ENCODE measurements at places on chromosomes 6 and 20.

- DNase-seq = no peak
Observed at GRCh38 chr6:16059496-16059895, 69.4 kb upstream of the MYLIP start.

DNA sequence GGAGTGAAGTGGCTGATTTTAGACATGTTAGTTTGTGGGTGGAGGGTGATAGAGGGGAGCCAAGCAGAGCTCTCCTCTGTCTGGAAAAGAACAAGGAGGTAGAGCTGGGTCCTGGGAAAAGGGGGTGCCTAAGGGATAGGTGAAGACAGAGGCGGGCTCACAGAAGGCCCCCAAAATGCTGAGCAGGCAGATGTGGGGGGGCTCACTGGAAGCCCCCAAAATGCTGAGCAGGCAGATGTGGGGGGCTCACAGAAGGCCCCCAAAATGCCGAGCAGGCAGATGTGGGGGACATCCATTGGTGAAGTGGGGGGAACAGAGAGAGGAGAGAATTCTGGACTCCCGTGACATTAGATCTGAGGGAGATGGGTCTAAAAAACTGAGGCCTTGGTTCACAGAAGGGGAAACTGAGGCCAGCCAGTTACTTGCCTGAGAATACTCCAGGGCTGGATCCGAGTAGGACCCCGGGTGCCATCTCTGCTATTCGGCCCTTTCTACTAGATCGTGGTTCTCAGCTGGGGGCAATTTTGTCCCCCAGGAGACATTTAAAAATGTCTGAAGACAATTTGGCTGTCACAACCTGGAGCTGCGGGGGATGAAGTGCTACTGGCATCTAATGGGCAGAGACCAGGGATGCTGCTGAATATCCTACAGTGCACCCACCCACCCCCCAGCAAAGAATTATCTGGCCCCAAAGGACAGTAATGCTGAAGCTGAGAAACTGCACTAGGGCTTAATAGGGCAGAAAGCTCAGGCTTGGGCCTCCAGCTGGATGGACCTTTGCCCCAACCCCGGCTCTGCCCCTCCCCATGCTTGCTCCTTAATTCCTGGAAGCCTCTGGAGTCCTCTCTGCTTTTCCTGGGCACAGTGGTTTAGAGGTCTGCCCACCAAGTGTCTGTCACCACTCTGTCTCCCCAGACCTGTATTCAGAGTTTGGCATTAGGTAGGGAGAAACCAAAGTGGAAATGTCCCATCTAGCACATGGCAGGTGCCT, 2.1 kb downstream of the LPIN3 start:
- no peak for DNase-seq

DNA sequence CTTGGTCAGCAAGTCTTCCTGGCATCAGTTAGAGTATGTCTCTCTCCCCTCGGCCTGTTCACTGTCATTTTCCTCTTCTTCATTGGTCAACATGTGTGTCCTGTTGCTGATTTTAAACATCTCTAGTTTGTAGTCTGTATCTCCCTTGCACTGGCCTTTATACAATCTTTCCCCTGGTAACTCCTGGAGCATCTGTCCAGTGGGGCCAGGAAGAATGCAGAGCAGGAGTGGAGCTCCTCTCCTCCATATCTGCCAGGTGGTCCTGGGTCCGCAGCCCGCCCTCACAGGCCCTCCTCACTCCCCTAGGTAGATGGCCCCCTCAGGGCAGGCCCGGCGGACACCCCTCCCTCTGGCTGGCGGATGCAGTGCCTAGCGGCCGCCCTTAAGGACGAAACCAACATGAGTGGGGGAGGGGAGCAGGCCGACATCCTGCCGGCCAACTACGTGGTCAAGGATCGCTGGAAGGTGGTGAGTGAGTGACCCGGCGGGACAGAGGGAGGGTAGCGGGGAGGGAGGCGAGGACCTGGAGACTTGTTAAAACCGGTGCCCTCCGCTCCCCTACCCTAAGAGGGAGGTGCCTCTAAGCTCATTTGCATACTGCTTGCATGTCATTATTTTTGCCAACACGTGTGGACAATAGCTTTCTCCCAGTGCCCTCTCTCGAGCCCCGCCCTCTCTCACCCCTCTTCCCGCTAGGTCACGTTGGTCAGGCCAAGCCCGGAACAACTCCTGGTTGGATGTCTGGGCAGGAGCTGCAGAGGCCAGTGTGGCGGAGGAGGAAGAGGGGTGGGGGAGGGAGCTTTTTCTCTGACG, 3.2 kb downstream of the TTBK1 start:
- DNase-seq = no peak

GRCh38 chr20:22425344-22426295, 158.8 kb downstream of the FOXA2 start:
- peak; percentile 31 for DNase-seq

DNA sequence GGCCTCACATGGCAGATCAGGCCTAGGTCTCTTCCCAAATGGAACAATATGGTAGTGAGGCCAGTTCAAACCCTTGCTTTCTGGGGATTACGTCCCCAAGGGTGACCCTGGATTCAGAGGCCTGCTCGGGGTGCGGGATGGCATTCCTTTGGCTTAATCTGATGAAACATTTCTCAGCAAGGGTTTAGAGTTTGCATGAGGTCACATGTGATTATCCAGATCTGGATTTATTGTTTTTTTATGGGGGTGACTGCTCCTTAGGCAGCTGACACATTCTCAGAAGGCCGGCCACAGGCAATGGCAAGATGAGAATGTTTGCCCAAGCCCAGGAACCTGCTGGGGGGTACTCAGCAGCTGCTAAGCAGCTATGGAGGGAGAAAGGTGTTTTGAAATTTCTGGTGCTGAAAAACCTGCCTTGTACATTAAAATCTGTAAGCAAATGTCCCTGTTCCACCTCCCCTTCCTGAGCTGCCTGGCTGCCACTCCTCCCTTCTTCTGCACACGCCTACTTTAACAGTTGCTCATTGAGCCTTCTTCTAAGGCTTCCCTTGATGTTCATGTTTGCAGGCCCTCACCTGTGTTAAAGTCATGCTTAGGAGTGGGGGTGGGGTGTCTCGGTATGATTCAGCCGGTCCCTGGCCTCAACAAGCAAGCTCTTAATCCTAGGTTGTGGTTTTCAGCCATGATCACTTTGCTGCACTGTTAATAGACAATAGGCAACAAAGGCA, 37.9 kb upstream of the FUCA2 start:
- no peak for DNase-seq

DNA sequence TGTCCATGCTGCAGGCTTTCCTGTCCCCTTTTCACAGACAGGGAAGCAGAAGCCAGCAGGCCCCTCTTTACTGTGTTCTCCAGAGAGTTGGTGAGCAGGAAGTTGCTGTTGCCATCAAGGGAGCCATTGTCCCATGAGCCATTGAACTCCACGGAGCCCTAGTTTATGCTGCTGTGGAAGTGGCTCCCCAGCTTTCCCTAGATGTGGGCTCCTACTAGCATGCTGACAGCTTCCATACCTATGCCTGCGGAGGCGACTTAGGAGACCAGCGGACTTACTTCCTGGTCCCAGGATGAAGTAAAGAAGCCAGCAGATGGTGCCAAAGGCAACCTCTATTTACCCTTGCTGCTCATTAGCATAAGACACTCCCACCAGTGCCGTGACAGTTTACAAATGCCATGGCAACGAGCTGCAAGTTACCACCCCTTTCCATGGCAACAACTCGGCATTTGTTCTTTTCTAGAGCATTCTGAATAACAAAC, 30.8 kb upstream of the FKBP1A start:
- peak; percentile 25 for DNase-seq

- DNase-seq = no peak
Observed at GRCh38 chr6:125102891-125103290, 50.7 kb upstream of the TPD52L1 start.

DNA sequence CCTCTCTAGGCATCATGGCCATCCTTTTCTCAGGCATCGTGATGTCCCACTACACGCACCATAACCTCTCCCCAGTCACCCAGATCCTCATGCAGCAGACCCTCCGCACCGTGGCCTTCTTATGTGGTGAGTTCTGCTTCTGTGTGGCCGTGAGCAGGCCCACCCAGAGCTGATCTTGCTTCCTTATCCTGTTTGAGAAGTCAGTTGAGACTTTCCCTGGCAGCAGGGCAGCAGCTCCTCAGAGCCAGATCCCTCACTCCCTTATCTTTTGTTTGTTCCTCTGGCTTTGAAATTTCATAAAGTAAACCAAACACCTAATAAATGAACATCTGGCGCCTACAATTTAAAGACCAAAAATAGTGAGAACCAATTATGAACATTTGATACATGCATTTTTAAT, 40.6 kb downstream of the SPATA2 start:
- DNase-seq = no peak

DNA sequence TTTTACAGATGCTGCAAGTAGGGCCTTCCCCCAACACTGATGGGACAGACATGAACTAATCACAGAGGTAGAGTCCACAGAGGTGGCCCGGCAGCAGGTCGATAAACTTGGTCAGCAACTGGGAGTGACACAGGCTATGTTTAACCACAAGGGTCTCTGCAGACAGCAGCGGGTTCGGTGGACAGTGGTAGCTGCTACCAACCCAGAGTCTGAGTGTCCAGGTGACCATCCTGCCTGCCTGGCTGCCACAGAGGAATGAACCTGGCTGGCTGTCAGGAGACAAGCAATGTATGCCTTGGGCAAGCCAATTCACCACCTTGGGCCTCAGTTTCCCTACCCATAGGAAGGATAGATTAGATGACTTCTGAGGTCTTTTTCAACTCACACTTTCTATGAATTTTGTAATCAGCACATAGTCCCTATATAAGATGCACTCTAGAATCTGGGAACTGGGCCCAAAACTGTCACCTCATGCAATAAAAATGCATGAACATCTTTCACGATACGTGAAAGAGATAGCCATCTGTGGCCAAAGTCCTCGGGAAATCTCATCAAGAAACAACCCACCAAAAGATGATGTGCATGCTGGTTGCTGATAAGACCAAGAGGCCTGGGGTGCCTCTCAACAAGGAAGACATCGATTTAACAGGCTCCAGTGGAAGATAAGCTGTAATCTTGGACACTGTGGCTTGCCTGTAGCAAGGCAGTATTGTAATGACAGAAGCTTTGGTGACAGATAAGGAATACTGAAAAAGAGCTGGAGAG, 30.5 kb downstream of the MDGA1 start:
- DNase-seq = no peak

- DNase-seq = no peak
Observed at GRCh38 chr6:168450917-168451316, 9.9 kb downstream of the SMOC2 start.

- no peak for DNase-seq
Observed at GRCh38 chr6:32223258-32224235, at the start of gene NOTCH4. Gene NOTCH4 (minus strand): TSS chr6:32224067. CDS start chr6:32223928, 139 bp downstream.

DNA sequence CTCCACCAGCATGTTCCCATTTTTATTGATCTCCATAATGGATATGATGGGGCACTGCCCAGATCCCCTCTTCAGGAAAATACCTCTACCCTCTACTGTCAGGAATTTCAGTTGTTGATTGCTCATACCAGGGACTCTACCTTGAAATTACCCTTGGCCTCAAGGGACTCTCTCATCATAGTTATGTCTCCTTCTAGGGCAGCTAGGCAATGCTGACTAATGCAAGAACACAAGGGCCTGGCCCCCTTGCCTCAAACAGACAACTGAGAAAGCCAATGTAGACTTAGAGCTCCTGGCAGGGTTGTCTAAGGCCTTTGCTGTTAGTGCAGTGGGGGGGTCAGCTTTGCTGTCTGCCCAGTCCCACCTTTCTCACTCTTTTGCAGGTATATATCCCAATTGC, 493.1 kb downstream of the BTBD3 start:
- no peak for DNase-seq

DNA sequence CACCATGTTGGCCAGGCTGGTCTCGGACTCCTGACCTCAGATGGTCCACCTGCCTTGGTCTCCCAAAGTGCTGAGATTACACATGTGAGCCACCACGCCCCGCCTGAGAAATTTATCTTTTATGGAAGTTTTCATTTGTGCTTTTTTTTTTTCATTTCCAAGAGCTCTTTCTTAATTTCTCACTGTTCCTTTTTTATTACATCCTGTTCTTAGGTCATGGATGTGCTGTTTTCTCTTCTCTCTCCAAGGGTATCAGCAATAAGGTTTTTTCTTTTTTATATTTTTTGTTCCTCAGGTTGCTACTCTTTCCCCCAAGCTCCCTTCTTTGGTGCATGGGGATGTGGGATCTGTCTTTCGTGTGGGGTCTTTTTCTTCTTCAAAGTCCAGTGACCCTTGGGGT, 21.2 kb upstream of the LSM14B start:
- no peak for DNase-seq

DNA sequence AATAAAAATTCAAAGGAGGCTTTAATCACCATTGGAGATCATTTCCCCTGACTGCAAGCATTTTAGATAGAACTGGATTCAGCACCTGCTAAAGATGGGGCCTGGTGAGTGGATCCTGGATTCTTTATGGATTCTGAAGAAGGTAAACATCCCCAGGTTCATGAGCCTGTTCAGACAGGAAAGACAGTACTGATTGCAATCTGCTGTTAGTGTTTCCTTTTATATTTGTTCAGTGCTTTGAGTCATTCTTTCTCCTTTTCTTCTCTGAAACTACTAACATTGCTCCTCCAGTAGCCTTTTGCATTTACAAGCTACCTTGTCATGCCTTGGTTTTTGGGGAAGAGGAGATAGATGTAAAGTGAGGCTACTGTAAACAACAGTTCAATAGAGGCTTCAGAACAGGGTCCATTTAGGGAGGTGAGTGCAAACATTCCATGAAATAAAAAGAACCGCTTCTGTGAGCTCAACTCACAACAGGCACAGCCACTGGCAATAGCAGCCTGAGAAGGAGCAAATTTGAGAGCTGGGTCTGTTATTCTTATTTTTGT, 66.4 kb upstream of the PRL start:
- DNase-seq = no peak

DNA sequence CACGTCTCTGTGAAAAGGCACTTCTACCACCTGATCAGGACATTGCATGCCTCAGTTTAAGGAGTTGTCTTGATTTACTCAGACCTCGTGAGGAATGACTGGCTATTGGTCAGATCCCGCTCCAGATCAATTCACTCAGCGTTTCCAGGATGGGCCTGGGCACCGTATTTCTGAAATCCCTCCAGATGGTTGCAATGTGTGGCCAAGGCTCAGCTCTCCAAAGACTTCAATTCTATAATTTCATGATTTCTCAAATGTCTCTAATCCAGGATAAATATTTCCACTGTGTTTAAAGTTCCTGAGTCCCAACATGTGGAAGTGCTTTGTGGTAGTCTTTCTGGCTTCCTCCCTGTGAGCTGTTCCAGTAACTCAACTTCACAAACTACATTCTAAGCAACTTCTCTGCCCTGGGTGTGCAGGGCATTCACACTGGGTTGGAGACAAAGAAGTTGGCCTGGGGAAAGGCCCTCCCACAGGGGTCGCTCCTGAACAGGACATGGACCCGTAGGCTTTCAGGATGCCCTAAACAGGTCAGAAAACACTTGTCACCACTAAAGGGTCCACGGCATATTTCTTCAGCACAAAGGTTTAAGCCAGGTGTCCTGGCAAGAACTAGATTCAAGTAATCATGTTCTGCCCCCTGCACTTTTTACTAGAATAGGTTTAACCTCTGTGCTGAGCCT, 212.1 kb downstream of the WDR27 start:
- DNase-seq = no peak

GRCh38 chr6:64050590-64050989, 415.0 kb downstream of the PHF3 start:
- no peak for DNase-seq
